ENCODE measurements at places on chromosomes 16 and 17.

DNA sequence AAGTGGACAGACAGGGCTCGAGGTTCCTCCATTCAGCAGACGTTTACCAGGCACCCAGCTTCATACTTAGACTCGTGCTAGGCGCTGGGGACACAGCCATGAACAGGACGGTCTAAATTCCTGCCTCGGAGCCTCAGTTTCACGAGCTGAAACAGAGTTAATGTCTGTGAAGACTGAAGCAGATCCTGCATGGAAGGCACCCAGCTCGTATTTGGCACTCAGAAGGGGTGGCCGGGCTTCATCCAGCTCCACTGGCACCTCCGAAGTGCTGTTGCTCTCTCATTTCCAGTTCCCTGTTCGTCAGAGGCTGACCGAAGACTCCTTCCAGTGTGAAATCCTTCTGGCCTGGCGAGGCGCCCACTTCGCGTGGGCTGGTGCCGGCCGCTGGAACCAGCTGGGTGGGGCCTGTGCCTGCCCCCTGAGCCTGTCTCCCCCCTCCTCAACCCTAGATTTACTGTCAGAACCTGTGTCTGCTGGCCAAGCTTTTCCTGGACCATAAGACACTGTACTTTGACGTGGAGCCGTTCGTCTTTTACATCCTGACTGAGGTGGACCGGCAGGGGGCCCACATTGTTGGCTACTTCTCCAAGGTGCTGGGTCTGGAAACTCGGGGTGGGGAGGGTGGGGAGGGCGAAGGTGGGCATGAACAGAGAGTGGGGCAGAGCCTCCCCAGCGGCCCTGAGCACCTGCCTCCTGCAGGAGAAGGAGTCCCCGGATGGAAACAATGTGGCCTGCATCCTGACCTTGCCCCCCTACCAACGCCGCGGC is 5.8 kb downstream of the PRSS8 start:
- DNase-seq, result no peak

DNA sequence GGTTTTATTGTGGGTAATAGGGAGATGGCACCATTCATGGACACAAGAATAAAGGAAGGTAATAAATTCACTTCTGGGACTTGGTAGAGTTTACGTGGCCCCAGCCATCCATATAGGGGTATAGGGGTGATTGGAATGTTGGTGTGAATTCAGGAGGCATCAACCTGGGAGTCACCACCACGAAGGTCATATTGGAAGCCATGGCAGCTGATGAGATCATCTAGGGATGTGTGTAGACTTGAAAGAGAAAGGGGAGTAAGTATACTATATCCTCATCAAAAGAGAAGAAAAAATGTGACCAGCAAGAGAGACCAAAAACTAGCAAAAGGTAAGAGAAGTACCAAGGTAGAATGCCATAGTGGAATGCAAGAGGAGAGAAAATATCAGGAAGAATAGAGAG is 26.6 kb upstream of the GINS3 start:
- DNase-seq, result no peak

GRCh38 chr17:30573603-30574175 is 96.5 kb downstream of the GOSR1 start:
- peak; percentile 59 for DNase-seq

DNA sequence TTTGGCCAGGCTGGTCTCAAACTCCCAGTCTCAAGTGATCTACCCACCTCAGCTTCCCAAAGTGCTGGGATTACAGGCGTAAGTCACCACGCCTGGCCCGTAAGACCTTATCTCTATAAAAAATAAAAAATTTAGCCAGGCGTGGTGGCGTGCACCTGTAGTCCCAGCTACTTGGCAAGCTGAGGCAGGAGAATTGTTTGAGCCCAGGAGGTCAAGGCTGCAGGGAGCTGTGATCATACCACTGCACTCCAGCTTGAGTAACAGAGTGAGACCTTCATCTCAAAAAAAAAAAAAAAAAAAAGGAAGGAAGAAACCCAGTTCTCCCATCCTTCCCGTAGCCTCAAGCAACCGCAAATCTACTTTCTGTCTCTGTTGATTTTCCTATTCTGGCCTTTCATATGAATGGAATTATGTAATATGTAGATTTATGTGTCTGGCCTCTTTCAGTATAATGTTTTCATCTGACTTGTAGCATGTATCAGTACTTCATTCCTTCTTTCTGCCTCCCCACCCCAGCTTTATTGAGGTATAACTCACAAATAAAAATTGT is 11.2 kb downstream of the CASC3 start:
- DNase-seq, result no peak

- no peak for DNase-seq
Observed at GRCh38 chr16:83550183-83550569, 257.6 kb upstream of the HSBP1 start.

- DNase-seq, result no peak
Observed at GRCh38 chr16:67820608-67821259, 14.0 kb downstream of the TSNAXIP1 start.

GRCh38 chr16:51630076-51630475 is 479.0 kb upstream of the SALL1 start:
- no peak for DNase-seq

Measured in lower leg skin (tissue), 4 donors.